ENCODE measurements at places on chromosomes 3 and 15.

DNA sequence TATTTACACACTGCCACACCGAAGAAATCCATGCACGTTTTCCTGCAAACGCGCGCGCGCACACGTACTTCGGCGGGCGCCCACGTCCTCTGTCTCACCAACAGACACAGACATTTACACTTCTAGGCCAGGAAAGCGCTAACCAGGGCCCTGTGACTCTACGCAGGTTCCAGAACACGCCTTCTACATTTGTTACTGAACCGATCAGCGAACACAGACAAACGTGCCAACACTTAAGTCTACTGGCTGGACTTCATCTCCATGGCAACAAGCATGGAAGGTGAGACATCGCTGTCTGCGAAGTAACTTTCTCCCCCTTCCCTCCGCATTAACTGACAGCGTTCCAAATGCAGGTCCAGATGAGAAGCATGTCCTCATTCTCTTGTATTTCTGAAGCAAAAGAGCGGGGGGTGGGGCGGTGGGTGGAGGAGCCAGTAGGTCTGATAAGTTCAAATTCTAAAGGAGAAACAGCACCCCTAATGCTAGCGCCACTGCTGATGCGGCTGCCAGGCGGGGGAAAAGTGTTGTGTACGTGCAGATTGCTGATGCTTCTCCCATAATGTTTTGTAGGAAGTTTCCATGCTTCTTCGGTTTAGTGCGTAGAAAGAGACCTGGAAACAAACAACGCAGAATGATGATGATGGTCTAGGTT is at the start of gene CTXN2:
Gene CTXN2, plus strand, starts transcription at position 92 of the 652 bp plus-strand sequence. CDS start 9,636 bp downstream, outside the sequence.
- peak; percentile 80 for DNase-seq

GRCh38 chr3:80559701-80560100 is 791.9 kb upstream of the ROBO1 start:
- DNase-seq, result no peak

- no peak for DNase-seq
Observed at GRCh38 chr3:142270407-142270806, 45.0 kb upstream of the GK5 start.

DNA sequence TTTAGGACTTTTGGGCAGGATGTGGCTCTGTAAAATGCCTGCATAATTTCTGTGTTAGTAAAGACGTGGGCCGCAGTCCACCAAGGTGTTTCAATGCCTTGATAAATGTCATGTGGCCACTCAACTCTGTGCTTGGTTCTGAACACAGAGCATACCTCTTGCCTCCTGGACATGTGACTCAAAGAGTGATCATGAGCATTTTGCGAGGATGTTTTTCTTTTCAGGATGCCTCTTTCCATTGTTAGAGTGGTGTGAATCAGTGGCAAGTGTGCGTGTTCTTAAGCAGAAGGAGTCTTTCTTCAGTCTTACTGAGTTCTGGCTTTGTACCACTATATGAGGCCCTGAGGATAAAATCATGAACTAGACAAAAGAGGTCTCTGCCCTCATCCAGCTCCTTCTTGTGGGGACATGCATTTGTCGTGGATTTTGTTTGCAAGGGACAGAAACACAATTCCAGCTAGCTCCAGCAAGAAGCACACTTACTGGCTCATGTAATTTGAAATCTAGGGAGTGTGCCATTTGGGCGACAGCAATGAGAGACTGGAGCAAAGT is 363.4 kb downstream of the LRTM1 start:
- no peak for DNase-seq

DNA sequence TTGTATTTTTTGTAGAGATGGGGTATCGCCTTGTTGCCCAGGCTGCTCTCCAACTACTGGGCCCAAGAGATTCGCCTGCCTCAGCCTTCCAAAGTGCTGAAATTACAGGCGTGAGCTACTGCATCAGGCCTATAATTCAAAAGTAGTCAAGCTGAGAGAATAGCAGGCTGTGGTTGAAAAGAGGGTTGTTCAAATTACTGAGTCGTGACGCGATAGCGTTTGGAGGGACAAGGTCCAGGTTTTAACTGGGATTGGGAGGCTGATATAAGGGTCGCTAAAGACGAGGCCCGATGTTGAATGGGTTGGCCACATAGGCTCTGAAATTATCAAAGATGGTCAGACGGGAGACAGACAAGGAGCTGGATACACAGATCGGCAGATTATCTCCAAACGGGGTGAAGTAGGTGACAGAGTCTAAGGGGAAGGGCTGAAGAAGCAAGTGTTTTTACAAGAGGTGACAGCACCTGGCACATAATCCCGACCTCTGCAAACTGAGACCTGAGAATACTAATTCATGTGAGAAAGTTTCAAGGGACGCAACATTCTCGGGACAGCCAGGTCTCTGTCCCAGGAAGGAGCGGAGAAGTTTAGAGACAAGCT is 759 bp upstream of the ARID3B start:
- no peak for DNase-seq

DNA sequence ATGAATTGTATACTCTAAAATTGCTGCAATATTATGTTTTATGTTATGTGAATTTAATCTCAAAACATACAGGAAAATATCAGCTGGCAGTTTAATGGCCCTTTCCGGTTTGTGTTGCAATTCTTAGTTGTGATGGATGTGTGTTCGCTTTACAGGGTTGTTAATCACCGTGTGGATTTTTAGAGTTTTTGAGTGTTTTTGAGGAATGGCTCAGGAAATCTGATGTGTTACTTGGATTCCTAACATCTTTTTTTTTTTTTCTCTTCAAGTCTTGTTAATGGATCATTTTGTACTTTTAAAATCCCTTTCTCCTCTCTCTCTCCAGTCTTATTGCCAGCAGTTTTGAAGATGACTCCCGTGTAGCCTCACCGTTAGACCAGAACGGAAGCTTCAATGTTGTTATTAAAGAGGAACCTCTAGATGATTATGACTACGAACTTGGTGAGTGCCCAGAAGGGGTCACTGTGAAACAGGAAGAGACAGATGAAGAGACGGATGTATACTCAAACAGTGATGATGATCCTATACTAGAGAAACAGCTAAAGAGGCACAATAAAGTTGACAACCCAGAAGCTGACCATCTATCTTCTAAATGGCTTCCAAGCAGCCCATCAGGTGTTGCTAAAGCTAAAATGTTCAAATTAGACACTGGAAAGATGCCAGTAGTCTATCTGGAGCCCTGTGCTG is 35.7 kb downstream of the MGA start:
- DNase-seq, result no peak

- no peak for DNase-seq
Observed at GRCh38 chr15:43919540-43920253, 92.9 kb downstream of the WDR76 start.

- DNase-seq, result no peak
Observed at GRCh38 chr3:53217175-53217574, 38.6 kb downstream of the TKT start.

- no peak for DNase-seq
Observed at GRCh38 chr3:153749070-153749610, 372.1 kb upstream of the ARHGEF26 start.

DNA sequence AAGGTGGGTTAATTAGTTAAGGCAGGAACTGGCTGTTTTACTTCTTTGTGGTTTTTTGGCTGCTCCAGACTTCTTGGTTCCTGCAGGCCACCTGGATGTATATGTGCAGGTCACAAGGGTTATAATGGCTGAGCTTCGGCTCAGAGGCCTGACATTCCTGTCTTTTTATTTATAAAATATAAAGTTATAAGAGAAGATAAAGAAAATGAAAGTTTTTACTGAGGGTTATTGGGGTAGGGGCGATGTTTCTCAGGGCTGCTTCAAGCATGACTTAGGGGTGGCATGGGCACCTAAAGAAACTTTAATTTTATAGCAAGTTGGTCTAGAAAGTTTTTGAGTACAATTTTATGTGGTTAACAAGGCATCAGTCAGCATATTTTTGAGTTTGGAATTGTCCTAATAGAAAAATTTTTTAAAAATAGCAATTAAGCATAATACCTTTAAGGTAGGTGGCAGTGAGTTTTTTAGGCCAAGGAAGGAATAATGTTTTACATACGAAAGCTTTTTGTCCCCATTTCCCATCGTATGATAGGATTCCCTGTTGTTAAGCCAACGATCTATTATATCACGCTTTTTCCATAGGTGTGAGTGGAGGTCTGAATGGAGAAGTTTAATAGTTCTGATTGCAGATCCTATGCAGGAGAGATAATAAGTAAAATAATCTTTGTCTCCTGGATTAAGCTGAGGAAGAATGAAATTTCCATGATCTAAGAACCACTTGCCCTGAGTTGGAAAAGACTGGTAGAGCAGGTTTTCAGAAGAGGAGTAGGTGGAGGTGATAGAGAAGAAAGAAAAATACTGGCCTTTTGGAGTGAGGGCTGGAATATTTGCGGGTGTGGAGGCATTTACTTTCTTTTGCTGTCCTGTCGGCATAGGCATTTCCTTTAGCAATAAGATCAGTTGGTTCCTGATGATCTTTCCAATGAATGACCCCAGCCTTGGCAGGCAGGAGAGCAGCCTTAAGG is 10.1 kb downstream of the STRIT1 start:
- DNase-seq, result no peak

DNA sequence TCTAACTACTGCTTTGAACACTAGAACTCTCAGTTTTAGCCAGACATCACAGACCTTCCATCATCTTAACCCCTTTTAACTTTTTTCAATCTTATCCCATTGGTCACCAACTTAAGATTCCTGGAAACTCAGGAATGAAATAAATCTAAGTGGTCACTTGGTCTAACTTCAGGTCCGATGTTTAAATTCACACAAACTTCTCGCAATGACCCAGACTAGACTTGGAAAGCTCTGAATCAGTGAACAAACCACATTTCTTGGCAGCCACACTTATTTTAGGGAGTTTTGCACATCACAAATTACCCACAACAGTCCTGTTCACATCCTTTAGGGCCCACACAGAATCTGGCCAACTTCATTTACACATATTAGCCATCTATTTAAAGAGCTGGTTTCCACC is 118.9 kb downstream of the MAGI1 start:
- DNase-seq, result no peak

DNA sequence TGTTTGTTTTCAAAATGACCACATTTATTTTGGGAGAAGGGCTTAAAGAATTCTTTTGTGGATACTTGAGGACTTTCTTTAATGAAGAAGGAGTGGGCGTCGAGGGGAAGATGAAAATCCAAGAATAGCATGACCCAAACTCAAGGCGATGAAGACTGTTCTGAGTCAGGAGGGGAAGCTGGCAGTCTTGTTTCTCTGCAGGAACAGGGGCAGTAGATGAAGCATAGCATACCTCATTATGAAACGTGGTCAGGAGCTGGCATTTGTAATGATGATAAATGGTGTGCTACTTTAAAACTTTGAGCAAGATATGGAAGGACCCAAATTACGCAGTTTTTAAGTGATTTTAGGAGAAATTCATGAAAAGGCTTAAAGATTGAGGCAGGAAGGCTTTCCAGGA is 549.0 kb downstream of the IGSF11 start:
- no peak for DNase-seq

DNA sequence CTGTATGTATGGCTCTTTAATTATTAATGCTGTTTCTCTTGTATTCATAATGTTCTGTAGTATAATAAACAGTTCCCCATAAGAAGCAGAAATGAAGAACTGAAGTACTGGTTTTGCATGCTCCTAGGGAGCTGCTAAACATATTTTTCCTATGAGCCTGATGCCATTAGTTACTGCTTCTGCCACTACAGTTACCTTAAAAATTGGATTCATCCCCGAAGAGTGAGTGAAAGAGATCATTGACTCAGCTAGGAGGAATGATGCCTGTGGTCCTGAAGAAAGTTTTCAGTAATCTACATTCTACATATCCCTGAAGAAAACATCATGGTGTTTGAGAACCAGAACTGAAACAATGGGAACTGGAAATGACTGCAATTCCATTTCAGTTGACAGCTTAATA is 37.1 kb upstream of the ST3GAL6 start:
- DNase-seq, result no peak

GRCh38 chr3:107561980-107562379 is 39.2 kb downstream of the BBX start:
- DNase-seq, result no peak

DNA sequence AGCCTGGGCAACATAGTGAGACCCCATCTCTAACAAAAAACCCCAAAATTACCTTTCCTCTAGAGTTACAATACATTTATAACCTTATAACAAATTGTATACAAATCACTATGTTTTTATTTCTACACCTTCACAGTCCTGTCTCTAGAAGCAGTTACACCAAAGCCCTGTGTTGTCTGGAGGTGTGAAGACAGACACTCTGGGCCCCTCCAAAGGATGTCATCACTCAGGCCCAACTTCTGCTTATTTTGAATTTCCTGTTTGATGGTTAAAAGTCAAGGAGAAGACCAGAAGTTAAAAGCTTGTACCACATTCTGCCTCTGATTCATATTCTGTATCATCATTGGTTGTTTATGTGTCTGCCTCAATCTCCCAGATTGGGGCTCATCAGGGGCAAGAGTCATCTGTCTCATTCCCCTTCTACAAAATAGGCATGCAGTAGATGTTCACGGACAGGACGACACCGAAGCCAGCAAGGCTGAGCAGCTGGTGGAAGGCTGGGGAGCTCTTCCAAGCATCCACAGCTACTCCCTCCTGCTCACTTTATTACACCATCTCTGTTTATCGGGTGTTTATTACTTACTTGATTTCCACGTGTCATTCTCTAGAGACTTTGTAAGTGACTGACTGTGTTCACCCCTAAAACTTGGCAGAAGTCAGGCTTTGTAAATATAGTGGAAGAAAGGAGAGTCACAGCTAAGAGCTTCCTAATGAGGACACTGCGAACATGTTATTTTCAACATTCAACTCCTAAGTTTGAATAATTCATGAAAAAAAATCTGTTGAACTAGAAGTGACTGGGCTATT is 136.8 kb upstream of the ANKRD28 start:
- no peak for DNase-seq

DNA sequence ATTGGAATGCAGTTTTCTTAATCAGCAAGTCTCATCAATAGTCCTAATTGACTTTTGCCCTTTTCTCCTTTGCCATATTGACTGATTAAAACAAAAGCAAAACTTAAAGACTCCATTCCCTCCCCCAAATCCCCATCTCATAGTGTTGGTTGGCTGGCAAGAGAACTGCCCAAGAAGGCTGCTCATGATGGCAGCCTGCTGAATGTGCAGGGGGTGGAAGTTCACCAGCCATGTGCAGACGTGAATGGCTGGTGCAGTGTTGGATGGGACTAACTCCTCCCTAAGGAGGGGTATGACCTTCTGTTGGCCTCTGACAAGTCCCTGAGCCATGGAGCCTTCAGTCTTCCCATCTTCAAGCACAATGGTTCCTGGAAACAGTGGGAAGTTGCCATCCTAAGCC is 7.0 kb downstream of the SMAD3 start:
- DNase-seq, result no peak

- no peak for DNase-seq
Observed at GRCh38 chr3:105944721-105945120, 75.9 kb upstream of the CBLB start.

GRCh38 chr3:13822042-13822441 is 57.8 kb downstream of the WNT7A start:
- DNase-seq, result no peak

DNA sequence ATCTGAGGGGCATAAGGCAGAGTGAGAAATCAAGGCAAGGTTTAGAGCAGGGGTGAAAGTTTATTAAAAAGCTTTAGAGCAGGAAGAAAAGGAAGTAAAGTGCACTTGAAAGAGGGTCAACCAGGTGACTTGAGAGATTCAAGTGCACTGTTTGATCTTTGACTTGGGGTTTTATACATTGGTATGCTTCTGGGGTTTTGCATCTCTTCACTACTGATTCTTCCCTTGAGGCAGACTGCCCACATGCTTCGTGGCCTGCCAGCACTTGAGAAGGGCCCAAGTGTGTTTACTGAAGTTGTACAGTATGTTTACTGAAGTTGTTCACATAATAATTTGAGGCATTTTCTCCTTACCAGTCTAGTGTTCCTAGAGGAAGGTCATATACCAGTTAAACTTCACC is 367.0 kb upstream of the UBE2E2 start:
- DNase-seq, result no peak

GRCh38 chr15:72402726-72403125 is 4.6 kb downstream of the TMEM202 start:
- DNase-seq, result no peak

- peak; percentile 64 for DNase-seq
Observed at GRCh38 chr3:140736863-140737460, 59.1 kb downstream of the TRIM42 start.
